Vagina (tissue), 2 donors: ENCODE measurements at places on chromosomes 1 and 21. TPM values are rescaled to one million over a fixed set of nuclear protein-coding genes. Genes with fewer than 3 reads are reported as not detected.

The CELA3A gene
- total RNA-seq, result not detected

The FCMR gene
- 12.3 TPM for total RNA-seq

The DCDC2B gene
- total RNA-seq, result not detected

The FAM72C gene
- total RNA-seq, result 0.49 TPM

The SLAMF6 gene
- 8.6 TPM for total RNA-seq

The CD101 gene
- total RNA-seq, result 3.9 TPM

The TMEM269 gene
- total RNA-seq, result not detected

The KPRP gene
- total RNA-seq, result 1.2 TPM

The CALML6 gene
- total RNA-seq, result 0.49 TPM

The CLCA2 gene
- total RNA-seq, result 65.8 TPM

The MEX3A gene
- 1.2 TPM for total RNA-seq

The BNIPL gene
- total RNA-seq, result 105 TPM

The PHF13 gene
- 21.6 TPM for total RNA-seq

The ANKRD35 gene
- 17.9 TPM for total RNA-seq

The SV2A gene
- total RNA-seq, result 7.6 TPM

The S100A7 gene
- 36.6 TPM for total RNA-seq

The RGS18 gene
- total RNA-seq, result 0.98 TPM
